ENCODE measurements at places on chromosomes 13 and 19. TPM values are rescaled to one million over a fixed set of nuclear protein-coding genes. Genes with fewer than 3 reads are reported as not detected.

- DNase-seq: no peak
These were observed 2.6 kb upstream of the CLC start for GRCh38 chr19:39740395-39740794.

GRCh38 chr13:67806796-67807195 is 576.7 kb upstream of the PCDH9 start:
- peak; percentile 9 for DNase-seq

ZFP28 gene
- 8.2 TPM for total RNA-seq

DNA sequence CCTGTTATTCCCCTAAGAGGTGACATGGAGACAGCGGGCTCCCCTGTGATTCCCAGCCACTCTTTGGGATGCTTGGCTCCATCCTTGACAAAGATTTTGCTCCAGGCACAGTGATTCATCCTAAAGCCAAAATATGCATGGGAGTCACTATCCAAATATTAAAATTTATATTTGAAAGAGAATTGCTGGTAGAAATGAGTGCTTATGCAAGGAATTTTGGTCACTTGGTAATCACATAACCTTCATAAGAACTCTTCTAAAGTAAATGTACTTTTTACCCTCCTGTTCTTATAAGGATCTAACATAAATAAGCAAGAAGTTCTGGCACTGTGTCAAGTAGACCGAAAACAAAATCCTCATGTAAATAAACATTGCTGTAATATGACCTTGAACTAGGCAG is 385.8 kb downstream of the ITGBL1 start:
- no peak for DNase-seq

- no peak for DNase-seq
These were observed 1193.8 kb downstream of the SLITRK1 start for GRCh38 chr13:82688400-82688994.

- no peak for DNase-seq
These were observed 3.9 kb downstream of the MBNL2 start for GRCh38 chr13:97226013-97226412.

- no peak for DNase-seq
These were observed 24.3 kb downstream of the ARHGEF7 start for GRCh38 chr13:111139452-111139851.

ZNF470 gene
- total RNA-seq: 3.9 TPM

GRCh38 chr19:35718345-35719041 is 690 bp downstream of the KMT2B start:
- DNase-seq: no peak

CYP2S1 gene
- 2.5 TPM for total RNA-seq

GRCh38 chr19:48405850-48406249 is 12.4 kb downstream of the GRIN2D start:
- no peak for DNase-seq

FOSB gene
- 21.2 TPM for total RNA-seq

GRCh38 chr19:42560731-42561130 is 32.5 kb upstream of the CEACAM1 start:
- no peak for DNase-seq

DIRAS1 gene
- 2.9 TPM for total RNA-seq
